EH (cell line): ENCODE measurements at places on chromosomes 11 and 22.

DNA sequence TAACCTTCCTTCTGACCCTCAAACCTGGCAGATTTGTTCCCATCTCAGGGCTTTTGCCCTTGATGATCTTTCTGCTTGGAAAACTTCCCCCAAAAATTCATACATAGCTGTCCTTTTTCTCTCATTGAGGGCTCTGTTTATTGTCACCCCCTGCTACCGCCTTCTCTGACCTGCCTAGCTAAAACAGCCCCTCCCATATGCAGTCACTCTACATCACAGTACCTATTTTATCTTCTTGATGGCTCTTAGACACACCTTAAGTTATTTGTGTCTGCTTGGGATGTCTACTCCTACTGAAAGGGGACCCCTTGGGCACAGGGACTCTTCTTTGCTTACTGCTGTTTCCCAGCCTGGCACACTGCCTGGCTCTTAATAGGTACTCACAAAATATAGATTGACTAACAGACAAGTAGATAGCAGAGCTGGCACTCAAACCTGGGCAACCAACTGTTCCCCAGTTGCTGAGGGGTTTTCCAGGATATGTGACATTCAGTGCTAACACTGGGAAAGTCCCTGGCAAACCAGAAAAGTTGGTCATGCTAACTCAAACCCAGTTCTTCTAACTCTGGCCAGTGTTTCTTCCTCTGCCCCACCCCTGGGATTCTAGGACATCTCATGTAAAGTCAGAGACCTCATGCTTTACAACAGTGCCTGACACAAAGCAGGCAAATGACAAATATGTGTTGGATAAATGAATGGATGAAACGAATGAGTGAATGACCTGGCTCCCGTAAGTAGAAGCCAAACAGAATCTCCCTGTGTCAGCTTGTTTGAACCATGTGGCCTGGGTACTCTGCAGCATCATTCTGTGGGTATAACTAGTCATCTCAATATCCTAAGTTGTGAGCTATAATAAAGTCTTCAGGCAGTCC, 19.8 kb upstream of the FJX1 start:
- no peak for DNase-seq

GRCh38 chr11:87306262-87306851, 268.6 kb downstream of the TMEM135 start:
- DNase-seq: no peak

GRCh38 chr11:43685440-43685839, 4.9 kb downstream of the HSD17B12 start:
- no peak for DNase-seq

DNA sequence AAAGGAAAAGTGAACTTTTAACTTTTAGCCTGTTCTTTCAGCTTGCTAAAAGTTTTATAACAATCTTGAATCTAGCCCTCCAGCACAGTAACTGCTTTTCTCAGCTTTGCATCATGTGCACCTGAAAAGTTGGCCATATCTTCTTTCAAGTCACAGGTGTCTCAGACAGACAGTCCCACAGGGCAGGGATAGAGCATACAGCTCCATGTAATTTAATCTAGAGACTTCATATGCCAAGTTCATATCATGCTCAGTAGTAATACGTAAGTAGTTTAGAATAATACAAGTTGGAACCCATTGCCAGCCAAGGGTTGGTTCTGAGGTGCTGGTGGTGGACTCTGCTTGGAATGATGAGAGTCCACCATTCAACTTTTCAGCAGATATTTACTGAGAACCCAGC, 68.6 kb downstream of the PKNOX2 start:
- no peak for DNase-seq

GRCh38 chr11:96388891-96389719, 607 bp downstream of the CCDC82 start:
- DNase-seq: peak; percentile 64
